ENCODE measurements at places on chromosomes 1 and 21.

DNA sequence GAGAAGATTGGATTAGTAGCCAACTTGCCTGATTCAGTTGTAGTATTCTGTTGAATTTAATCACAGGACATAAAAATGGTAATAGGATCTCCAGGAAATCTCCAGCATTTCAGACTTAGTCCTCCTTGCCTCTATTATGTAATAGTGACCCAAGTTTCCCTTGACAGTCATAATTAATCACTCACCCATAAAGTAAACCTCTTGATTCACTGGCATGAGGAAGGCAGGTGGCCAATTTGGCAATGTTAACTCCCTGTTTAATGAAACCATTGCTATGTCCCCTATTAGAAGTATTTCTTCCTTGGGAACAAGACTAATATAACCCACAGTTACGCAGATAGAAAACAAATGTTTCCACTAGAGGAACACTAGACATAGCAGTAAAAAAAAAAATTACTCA is 604.8 kb upstream of the CXADR start:
- DNase-seq: no peak

DNA sequence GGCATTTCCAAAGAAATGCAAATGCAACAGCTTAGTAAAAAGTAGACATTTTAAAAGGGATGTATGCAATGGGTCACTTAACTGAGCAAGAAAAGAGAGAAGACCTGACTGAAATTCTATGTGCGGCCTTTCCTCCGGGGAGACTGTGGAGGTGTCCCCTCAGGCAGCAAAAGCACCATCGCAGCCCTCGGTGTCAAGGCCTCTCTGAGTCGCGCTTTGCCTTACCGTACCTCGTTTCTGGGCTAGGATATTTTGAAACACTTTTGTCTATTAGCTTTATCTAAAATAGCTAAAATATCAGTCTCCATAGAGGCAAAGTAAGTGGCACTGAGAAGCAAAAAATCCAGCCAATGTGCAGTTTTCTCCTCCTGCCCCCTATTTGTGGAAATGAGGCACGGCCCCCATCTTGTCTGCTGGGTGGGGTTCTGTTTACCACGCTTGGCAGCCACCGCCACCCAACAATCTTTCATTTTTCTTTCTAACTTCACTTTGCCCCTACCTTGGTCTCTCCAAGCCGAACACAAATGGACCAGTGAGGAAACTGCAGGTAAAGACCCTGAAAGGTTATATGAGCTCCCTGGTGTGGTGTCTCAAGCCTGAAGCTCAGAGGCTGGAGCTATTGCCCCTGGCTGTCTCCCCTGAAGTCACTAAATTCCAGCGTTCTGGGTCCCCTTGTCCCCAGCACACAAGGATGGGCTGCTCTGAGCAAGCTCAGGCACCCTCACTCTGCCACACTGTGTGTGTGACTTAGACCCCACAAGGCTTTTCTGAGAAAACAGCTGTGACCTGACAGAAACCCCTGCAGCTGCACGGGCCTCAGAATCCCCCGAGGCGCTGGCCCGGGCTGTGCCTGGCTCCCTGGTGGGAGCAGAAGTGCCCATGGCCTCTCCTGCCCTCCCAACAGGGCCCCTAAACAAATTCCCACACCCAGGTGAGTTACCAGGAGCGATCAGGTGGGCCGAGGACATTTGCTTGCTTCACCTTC is 1.6 kb downstream of the CD247 start:
- DNase-seq: no peak

DNA sequence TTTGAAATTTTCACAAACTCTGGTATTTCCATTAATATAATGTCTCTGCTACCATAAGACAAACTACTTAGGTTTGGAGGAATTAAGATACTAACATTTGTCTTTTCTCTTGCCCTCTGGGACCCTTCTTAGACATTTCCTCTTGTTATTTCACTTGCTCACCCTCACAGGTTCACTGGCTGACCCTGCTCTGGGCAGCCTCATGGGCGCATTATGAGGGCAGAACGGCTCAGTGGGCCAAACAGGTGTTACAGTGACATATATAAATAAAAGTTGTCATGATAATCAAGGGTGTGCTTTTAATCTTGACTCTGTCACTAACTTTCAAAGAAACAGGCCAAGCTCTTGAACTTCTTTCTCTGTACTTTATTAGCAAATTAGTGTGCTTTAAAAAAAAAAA is 46.5 kb downstream of the ZNHIT6 start:
- no peak for DNase-seq

DNA sequence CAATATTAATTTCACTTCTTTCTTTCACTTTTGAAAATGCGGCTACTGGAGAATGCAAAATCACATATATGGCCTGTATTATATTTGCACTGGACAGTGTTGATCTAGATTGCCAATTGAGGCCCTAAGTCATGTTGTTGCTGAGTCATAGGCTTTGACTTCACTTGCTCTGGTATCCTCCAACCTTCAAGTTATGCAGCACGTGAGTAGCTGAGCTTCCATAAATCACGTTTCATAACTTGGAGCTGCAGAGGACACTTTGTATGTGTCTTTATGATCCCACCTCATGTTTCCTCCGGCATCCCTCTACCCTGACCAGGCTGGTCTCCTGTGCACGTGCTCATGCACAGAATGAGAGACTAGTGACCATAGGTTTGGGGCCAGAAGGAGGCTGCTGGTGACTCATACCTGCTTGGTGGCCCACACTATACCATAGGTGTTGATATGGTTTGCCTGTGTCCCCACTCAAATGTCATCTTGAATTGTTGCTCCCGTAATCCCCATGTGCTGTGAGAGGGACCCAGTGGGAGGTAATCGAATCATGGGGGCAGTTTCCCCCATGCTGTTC is 103.0 kb upstream of the TSPAN2 start:
- no peak for DNase-seq

- no peak for DNase-seq
Observed at GRCh38 chr1:47938520-47938919, 58.7 kb downstream of the TRABD2B start.

DNA sequence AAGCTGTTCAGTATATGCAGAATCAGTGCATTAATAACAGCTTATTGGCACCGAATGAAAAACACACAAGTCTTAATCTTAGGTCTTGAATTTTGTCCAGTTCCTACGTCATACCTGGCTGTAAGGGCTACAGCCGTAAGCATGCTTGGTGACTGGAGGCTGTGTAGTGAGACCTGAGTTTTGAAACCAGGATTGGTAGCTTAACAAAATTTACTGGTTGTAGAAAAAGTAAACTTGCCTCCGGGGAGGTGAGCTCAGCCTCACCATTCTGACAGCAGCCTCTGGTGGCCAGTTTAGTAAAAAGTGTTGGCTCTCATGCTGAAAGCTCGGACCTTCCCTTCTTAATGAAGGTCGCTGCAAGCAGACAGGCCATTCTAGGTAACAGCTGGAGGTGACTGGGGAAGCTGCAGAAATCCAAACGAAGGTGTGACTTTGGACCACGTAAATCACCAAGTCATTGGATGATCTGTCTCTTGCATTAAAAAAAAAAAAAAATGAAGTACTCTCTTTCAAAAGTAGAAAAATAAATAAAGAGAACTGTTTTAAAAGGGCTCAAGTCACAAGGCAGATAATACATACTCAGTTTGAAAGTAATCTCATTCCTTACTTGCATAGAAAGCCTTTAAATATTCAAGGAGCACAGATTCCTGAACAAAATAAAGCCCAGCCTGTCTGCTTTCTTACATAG is 48.9 kb downstream of the HLCS start:
- no peak for DNase-seq

DNA sequence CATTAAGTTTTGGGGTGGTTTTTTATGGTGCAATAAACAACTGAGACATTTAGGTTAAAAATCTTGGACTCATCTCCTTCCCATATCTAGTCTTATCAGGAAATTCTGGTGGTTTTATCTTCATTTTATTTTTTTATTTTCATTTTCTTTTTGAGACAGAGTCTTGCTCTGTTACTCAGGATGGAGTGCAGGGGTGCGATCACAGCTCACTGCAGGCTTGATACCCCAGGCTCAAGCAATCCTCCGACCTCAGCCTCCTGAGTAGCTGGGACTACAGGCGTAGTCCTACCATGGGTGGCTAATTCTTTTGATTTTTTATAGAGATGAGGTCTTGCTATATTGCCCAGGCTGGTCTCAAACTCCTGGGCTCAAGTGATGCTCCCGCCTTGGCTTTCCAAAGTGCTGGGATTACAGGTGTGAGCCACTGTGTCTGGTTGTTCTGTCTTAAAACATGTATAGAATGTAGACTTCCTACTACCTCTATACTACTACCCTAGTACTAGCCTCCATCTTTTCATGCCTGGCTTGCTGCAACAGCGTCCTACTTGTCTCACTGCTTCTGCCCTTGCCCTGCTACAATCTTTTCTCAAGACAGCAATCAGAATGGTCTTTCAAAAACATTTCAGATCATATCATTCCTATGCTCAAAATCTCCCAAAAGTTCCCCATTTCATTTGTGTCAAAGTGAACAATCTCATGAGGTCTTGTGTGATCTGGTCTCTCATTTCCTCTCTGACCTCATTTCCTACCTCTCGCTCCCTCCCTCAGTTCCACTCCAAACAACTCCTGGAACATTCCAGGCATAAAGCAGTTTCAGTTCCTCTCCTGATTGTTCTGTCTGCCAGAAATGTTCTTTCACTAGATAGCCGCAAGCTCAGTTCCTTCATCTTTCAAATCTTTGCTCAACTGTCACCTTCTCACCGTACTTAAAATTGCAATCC is 5.9 kb upstream of the FCGR2A start:
- DNase-seq: no peak

DNA sequence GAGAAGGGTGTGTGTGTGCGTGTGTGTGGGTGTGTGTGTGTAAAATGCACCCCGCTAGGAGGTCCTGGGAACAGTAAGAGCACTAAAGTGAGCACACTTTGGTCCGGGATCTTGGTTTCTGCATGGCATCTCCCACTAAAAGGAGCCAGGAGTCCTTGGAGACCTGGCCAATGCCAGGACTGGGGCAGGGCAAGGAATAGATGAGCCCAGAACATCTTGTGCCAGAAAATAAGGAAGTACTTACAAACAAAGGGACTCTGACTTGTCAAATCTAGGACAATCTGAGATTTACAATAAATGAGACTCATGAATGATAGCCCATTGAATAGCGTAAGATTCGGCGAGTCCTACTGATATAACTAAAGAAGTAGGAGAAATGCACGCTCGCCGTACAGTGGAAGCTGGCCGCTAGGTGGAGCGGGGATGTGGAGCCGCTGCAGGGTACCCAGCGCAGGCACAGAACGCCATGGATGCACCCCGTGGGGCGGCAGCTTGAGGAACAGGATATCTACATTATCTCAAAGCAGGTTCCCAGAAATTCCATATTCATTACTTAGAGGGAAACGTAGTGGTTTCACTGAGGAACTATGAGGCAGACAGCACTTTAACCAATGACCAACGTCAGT is 7.1 kb downstream of the SLC37A1 start:
- no peak for DNase-seq

- DNase-seq: no peak
Observed at GRCh38 chr1:232247669-232248068, 382.3 kb downstream of the SIPA1L2 start.

DNA sequence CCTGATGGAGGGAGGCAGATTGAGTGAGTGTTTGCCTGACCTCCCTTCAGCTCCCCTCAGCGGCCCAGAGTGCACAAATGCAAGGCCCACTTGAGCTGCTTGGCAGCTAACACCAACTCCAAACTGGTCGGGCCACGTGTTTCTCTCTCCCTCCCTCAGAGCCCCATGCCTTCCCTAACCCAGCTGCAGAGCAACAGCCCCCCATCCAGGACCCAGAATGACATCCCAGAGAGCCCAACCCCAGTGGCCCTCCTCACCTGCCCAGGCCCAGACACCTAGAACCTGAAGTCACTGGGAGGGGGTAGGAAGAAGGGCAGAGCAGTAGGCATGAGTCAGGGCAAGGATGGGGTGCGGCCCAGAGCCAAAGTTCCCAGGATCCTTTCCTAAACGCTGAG is 789 bp upstream of the S100A14 start:
- no peak for DNase-seq

- no peak for DNase-seq
Observed at GRCh38 chr1:9362488-9362887, 69.8 kb downstream of the SPSB1 start.

- DNase-seq: no peak
Observed at GRCh38 chr1:39485046-39485803, 6.2 kb upstream of the BMP8A start.

- no peak for DNase-seq
Observed at GRCh38 chr1:205245096-205245495, 17.4 kb downstream of the TMCC2 start.

DNA sequence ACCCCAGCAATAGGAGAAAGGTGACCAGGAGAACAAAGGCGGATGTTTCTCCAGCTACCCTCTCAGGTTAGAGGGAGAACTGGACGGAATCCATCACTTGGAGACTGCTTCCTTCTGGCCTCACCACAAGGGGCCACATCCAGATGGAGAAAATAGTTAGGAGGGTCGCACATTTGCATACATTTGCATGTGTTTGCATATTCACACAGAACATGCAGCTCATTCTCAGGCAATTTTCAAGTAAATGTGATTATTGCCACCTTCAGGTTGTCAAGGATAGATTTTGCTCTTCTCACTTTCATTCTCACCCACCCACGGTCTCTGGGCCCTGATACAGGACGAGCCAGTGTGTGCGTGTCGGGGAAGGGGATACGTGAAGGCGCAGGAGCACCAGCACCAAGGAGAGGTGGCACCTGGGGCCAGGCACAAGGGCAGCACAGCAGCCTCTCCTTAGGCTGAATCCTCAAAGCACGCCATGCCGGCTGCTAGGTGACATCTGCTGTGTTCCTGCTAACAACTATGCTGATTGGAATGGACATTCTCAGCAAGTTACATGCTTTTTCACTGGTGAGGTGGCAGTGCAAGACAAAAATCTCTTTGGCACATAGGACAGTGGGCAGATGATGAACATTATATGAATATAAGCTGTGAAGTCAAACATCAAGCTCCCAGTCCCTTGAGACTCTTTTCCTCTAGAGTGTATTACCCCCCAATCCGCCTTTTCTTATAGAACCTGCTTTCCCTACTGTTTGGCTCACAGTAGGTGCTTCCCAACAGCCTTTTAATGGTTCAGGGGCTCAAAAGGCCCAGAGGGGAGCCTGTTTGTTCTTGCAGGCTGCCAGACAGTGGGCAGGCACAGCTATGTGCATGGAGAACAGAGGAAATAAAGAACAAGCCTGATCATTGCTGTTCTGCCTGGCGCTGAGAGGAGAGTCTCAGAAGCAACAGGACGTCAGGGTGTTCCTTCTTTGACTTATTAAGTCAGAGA is 14.3 kb downstream of the ACKR1 start:
- no peak for DNase-seq

- no peak for DNase-seq
Observed at GRCh38 chr1:41925712-41926111, 7.0 kb upstream of the HIVEP3 start.

Measured in stimulated activated effector memory CD8-positive, alpha-beta T cell treated with anti-CD3 and anti-CD28 coated beads, Interleukin-12 subunit alpha, Interleukin-12 subunit beta, amount 100 ng/mL, for 72 hours (primary cell).